ENCODE measurements at places on chromosomes 7 and 10.
A peak's percentile ranks its signal among the peaks of the same experiment; 100 is the strongest.

GRCh38 chr7:1479287-1479686 is 20.0 kb upstream of the MICALL2 start:
- DNase-seq = no peak

GRCh38 chr10:49141541-49142332 is 7.9 kb upstream of the FAM170B start:
- no peak for DNase-seq

DNA sequence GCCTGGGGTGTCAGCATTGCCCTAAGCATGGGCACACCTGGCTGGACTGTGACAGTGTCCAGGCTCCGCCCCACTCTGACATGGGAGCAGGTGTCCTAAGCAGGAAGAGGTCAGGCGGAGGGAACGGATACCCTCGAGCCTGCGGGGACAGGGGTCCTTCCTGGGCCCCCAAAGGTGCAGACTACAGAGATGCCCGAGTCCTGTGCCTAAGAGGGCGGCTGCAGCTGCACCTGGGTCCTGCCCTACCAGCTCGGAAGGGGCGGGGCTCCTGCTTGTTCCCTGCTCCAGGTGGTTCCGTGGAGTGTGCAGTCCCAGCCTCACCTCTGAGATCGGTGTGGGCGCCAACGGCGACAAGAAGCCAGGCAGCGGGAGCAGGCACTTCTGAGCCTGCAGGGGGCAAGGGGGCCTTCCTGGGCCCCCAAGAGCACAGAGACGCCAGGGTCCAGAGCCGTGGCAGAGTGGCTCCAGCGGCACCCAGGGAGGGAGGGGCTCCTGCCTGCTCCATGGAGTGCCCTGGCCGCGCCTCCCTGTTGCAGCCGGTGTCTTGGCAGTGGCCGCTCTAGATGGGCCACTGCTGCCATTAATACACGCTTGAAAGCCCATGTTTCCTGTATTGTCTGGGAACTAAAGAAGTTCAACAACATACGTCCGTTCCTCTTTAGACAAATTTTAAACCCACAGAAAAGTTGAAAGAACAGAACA is 64.5 kb upstream of the CACNA2D1 start:
- DNase-seq = no peak

- DNase-seq = no peak
Observed at GRCh38 chr10:60050366-60050765, 144.0 kb upstream of the CCDC6 start.

- no peak for DNase-seq
Observed at GRCh38 chr7:82441669-82442478, 1.7 kb downstream of the CACNA2D1 start.

DNA sequence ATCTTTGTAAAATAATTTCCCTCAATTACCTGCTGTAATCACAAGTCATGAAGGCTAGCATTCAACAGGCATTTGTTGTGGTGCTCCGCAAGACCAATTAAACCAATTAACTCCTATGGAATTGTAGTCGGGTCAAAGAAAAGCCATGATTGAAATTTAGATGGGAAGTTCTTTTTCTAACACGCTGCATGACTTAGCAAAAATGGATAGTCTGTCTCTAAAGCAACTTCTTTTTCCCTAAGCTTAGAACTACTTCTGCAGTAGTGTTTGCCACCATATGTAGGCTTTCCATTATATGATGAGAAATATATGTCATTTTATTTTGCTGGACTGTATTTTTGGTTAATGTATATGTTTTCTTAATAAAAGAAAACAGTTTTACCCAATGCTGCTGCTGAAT is 119.1 kb downstream of the TSPAN12 start:
- no peak for DNase-seq

DNA sequence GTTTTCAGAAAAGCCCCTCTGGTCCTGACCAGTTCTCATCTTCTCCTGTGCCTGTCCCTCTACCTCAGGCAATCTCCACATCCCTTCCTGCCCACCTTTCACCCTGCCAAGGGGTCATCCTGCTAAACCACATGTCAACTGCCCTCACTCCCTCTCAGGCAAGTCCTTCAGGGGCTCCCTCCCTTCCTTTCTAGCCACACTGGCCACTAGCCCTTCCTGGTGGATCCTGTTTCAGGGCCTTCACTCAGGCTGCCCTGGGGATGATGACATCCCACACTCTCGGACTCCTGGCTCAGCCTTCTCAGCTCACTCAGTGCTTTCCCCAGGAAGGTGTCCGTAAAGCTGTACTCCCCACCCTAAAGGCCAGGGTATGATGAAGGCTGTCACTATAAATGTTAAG is 13.4 kb downstream of the STEAP1B start:
- DNase-seq = no peak

GRCh38 chr7:118615-119391 is 73.6 kb upstream of the FAM20C start:
- DNase-seq = no peak

DNA sequence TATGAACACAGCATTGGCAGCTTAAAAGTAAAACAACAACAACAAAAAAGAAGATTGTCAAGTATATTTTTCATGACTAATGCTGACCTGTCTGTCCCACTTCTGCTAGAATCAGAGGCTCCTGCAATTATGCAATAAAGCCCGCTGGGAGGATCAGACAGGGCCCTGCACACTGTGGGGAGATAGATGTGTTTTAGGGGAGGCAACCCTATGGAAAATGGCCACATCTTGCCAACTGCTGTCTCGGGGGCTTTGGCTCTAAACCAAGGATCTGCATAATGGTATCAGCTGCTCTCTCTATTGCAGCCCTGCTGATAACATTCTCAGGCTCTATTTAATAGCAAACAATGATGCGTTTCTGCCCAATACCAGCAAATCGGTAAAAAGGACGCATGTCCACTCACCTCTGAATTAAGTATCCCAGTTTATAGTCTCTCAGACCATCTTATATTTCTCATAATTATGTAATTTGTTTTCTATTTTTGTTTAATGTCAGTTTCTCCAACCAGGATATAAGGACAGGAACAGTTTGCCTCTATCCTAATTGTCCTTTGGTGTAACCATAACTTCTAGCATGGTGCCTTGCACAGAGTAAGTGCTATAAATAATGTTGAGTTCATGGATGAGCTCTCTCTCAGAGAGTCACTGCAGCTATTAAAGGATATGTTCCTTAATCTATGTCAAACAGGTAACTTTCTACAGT is 15.3 kb upstream of the PRKAR2B start:
- DNase-seq = peak; percentile 86

- DNase-seq = no peak
Observed at GRCh38 chr7:33880787-33881186, 24.6 kb upstream of the BMPER start.

GRCh38 chr10:122671355-122671754 is 28.3 kb downstream of the C10orf120 start:
- no peak for DNase-seq

DNA sequence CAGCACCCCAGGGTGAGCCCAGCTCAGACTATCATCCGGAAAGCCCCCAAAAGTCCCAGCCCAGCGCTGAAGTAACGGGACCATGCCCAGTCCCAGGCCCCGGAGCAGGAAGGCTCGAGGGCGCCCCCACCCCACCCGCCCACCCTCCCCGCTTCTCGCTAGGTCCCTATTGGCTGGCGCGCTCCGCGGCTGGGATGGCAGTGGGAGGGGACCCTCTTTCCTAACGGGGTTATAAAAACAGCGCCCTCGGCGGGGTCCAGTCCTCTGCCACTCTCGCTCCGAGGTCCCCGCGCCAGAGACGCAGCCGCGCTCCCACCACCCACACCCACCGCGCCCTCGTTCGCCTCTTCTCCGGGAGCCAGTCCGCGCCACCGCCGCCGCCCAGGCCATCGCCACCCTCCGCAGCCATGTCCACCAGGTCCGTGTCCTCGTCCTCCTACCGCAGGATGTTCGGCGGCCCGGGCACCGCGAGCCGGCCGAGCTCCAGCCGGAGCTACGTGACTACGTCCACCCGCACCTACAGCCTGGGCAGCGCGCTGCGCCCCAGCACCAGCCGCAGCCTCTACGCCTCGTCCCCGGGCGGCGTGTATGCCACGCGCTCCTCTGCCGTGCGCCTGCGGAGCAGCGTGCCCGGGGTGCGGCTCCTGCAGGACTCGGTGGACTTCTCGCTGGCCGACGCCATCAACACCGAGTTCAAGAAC is 1.1 kb downstream of the VIM start:
- peak; percentile 91 for DNase-seq

DNA sequence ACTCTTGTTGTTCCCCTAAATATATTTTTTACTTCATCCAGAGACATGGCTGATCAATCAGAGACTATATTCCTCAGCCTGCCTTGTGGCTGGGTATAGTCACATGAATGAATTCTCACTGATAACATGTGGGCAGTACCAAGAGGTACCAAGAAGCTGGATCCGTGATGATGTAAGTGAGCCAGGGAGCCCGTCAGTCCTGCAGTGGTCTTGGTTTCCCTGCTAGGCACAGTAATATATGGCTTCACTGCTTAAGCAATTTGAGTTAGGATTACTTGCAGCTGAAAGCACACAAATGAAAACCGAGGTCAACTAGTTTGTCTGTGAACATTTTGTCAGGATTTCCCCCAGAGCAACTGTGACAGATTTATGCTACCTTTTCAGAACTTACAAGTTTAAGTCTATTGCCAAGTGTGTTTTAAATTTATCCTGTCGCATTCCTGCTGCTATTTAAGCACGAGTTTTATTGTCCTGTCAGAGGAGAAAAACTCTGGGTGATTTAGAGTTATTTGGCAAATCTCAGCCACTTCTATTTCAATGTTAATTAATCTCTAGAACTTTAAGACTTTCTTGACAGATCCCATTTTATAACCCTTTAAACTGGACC is 381.8 kb downstream of the PHF14 start:
- no peak for DNase-seq

DNA sequence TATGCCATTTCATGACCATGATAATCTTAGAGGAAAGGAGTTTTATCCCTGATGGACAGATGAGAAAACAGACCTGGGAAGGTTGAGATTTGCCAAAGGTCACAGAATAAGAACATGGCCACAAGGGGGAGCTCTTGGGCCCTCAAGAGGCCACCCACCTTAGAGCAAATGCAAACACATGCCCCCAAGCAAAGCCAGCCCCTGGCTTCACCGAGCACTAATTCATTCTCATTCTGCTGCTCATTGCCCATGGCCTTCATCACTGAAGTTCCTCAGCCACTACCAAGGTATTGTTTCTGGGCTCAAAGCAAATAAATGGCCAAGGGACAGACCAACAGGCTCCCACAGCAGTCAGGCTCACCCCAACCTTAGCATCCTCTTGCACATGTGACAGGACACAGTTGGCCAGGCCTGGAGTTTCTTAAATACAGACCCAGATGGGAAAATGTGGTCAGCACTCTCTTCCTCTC is 44.2 kb downstream of the PDLIM1 start:
- peak; percentile 53 for DNase-seq

- DNase-seq = peak; percentile 25
Observed at GRCh38 chr7:54841772-54842697, 83.0 kb upstream of the SEC61G start.

DNA sequence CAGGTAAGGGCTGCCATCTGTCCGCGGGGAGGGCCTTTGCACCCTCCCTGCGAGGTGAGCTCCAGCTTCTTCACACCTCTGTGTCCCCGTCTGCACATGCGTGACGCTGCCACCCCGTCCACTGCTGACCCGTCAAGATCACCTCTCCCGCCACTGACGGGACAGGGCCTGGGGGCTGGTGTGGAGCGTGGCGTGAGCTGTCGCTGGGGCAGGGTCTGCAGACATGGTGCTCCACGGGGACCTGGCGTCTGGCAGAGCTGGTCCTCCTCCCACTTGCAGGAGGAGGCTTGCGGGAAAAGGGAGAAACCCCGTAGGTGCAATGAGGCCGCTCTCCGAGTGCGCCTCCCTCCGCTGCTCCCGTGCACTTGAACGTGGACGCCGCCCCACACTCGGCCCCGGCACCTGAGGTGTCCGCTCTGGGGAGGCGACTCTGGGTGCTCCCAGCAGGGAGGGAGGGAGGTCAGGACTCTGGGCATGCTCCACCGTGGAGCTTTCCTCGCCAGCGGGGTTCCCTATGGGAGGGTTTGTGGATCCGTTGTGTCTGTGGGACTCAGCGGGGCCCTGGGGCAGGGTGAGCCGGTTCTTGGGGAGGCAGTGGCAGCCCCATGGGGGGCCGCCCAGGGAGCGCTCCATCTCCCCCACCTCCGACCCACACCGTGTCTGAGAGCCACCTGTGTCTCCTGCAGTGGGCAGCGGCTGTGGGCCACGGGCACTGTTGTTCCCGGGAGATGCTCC is 17.6 kb upstream of the DPYSL4 start:
- DNase-seq = no peak

GRCh38 chr7:42661312-42661711 is 250.6 kb downstream of the C7orf25 start:
- DNase-seq = no peak

- no peak for DNase-seq
Observed at GRCh38 chr10:31926765-31927564, 1.7 kb downstream of the ARHGAP12 start.

DNA sequence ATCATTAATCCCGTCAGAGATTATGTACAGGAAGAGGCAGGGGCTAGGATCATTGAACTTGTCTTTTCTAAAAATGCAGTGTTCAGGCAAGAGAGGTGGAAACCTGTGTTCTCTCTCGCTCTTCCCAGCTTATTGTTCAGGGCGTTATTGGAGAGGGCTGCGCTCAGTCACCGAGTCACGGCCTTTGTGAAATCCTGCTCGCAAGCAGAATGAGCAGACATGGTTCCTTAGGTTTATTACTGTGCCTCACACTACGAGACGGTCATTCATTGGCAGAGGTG is 631 bp upstream of the PRKRIP1 start:
- DNase-seq = no peak

DNA sequence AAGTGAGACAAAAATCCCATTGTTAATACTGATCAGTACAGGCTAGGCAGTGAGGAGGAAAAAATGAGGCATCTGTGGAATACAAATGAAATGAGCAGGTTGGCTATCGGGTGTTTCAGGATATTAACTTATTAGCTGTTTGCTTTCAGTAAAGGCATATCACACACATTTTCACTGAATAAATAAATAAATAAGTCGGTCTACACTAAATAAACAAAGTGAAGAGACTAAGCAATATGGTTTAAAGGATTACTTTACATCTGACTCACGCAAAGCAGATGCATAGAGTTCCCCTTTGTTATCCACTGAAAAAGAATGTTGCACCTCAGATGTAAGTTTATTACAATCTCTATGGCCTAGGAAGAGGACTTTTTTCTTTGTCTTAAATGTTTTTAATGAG is 6.3 kb upstream of the SEMA3A start:
- no peak for DNase-seq

- no peak for DNase-seq
Observed at GRCh38 chr7:69508736-69509135, 89.5 kb upstream of the AUTS2 start.

- no peak for DNase-seq
Observed at GRCh38 chr7:129610709-129611245, 743 bp upstream of the NRF1 start.

DNA sequence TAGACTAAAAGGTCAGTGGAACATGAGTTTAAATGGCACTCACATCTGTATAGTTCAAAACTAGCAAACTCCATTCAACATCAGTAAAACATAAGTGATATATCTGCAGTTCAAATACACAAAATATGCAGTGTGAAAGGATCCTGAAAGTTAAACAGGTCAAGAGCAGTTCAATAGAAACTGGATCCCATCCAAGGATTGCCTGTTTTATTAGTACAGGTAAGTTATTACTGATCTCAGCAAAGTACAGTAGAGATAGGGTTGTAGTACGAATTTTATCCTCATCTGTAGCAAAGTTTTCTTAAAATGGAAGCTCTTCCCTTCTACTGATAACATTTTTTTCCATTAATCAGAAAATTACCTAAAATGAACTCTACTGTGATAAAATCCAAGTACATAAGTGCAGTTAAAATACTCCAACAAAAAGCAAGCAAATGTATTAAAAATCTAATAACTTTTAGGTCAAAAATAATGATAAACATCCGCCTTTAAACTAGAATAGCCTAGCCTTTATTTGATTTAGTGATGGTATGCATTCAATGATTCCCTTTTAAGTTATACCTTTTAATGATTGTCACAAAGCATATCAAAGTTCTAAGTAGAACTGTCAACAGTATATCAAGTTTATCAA is 2.2 kb downstream of the ZNF800 start:
- DNase-seq = no peak

Measured in spinal cord (tissue), 10 donors.